ENCODE measurements at places on chromosomes 2 and 18.

DNA sequence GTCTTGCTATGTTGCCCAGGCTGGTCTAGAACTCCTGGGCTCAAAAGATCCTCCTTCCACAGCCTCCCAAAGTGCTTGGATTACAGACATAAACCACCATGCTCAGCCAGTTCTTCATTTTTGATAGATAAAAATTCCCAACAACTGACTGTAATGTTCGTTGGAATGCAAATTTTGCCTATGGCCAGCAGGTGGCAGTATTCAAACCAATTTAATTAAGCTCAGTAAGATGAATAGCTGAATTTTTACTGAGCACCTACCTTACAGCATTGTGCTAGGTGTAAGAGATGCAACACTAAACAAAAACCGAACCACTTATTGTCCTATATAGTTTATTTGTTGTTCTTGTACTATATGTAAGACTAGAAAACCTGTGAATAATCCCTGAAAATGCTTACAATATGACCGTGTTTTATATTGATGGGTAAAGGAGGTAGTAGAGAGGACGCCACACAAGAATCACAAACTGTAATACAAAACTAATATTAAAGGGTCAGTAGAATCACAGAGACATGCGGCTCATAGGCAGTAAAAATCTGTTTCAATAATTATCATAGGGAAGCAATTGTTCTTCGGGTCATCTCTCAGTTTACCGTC is 8.2 kb upstream of the TMEM182 start:
- peak; percentile 5 for DNase-seq

DNA sequence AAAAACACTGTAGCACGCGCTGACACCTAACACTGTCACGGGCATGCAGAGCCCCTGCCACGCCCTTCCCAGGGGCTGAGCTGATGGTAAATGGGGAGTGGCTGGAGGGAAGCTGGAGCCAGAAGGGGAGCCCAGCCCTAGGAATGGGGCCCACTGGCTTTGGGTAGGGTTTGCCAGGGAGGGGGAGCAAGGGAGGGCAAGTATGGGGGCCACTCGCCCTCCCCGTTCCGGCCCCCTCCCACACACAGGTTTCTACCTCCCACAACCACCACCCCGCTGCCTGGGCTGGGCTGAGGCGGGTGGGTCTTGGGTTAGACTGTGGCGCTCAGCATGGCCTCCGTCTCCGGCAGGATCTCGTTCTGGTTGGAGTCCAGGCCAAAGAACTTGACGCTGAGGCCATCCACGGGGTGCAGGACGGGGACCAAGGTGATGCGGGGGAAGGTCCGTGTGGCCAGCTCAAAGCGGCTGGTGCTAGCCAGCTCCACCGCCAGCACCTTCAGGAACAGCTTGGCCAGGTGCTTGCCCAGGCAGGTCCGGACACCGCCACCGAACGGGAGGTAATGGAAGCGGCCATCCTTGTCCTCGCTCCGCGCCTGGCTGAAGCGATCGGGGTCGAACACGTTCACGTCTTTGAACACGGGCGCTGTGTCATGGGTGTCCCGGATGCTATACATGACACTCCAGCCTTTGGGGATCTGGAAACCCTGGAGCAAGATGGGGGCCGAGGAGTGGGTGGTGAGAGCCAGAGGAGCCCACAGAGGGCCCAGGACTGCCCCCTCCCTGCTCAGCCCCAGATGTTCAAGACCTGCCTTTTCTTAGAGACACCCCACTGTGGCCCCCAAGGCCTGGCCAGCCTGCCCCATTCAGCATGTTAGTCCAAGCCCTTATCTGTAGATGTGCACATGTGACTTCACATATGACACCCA is 15.5 kb downstream of the CYP26B1 start:
- no peak for DNase-seq

GRCh38 chr2:56455642-56456041 is 271.9 kb downstream of the CCDC85A start:
- DNase-seq: no peak

DNA sequence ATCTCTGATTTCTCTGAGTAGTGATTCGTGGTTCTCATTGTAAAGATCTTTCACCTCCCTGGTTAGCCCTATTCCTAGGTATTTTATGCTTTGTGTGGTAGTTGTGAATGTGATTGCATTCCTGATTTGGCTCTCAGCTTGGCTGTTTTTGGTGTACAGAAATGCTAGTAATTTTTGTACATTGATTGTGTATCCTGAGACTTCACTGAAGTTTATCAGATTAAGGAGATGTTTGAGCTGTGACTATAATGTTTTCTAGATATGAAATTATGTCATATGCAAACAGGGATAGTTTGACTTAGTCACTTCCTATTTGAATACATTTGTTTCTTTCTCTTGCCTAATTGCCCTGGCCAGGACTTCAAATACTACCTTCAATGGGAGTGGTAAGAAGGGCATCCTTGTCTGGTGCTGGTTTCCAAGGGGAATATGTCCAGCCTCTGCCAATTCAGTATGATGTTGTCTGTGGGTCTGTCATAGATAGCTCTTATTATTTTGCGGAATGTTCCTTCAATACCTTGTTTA is 251.9 kb upstream of the ZNF804A start:
- no peak for DNase-seq

DNA sequence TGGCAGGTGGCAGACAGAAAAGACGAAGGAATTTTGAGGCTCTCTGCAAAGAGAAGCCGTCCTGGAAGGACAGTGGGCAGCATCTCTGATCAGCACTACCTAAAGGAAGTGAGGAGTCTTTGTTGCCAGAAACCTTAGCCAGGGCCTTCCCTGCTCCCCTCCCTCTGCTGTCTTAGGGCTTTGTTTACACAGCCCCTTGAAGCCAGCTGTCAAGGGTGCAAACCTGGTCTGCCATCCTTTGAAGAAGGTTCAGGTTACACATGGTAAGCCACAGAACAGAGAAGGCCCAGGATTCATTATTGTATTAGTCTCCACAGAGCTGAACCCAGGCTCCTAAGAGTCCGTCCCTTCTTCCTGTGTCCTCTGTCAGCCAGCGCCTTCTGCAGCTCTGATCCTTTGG is 356.7 kb downstream of the TGIF1 start:
- no peak for DNase-seq

GRCh38 chr2:80244905-80245584 is 59.5 kb downstream of the LRRTM1 start:
- no peak for DNase-seq

GRCh38 chr2:142849820-142850219 is 27.6 kb upstream of the KYNU start:
- no peak for DNase-seq

- DNase-seq: no peak
Observed at GRCh38 chr2:36411962-36412444, 56.4 kb downstream of the CRIM1 start.

GRCh38 chr18:37253394-37254235 is 312.0 kb downstream of the CELF4 start:
- no peak for DNase-seq

GRCh38 chr18:79924814-79925731 is 26.4 kb downstream of the SLC66A2 start:
- DNase-seq: peak; percentile 32

GRCh38 chr18:70421471-70422390 is 132.9 kb downstream of the SOCS6 start:
- no peak for DNase-seq

GRCh38 chr2:23199115-23199918 is 185.7 kb upstream of the KLHL29 start:
- DNase-seq: no peak

DNA sequence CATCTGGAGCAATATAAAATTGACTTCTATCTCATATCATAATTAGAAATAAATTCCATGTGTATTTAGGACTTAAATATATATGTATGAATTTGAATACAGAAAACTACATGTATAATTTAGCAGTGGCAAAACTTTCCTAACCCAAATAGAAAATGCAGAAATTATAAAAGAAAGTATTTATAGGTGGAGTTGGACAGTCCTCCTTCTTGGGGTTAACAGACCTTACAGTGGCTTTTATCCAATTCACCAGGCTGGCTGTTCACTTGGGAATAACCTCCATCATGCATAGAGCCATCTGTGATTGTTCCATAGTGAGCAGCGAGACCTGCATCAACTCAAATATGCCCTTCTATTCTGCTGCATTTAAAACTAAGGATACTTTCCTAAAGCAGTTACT is 8.3 kb downstream of the DDX1 start:
- no peak for DNase-seq

DNA sequence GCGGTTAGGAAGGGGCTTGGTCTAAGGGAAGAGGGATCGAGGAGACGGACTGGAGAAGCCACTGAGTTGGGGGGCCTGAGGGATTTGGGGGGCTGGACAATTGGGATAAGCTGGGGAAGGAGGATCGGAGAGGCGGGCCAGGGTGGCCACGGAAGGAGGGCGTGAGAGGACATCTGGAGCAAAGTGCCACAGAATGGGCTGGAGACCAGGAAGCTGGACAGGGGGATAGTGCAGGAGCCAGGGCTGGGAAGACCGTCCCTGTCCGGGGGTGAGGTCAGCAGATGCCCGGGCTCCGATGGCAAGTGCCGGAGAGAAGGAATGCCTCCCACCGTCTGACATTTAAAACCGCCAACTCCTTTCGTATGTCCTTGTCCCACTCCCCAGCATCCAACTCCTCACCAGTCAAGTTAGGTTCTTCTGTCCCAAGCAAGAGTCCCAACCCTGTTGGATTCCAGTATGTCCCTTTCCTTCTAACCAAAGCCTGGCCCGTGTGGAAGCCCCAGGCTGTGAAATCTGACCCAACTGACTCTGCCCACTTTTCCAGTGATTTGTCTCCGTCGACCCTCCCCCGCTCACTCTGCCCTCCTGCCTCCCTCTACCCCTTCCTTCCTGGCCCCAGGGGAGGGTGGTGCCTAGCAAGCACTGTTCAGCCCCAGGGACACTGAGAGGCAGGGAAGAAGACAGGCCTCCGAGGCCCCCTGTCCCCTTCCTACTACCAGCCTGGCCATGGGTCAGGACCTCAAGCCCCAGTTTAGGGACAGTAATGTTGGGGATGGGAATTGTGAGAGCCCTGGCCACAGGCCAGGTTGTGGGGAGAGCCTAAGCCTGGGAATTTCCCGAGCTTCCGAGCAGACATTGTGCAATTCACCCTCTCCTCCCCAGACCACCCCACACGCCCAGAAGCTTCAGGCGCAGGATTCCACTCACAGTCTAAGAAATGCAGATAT is 31.5 kb upstream of the TMBIM1 start:
- no peak for DNase-seq

GRCh38 chr2:64214281-64215115 is 70.3 kb upstream of the PELI1 start:
- no peak for DNase-seq

DNA sequence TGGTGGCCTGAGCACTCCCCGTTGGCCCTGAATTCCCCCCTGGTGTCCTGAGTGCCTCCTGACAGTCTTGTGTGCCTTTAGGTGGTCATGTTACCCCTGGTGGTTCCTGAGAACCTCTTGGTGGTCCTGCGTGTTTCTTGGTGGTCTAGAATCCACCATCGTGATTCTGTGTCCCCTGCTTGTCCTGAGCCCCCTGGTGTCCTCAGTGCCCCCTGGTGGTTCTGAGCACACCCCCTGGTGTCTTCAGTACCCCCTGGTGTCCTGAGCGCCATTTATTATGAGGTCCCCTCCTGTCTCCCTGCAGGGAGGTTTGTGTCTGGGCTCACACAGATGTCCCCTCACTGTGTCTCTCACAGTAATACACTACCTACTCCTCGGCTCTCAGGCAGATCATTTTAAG is 61.3 kb upstream of the MAL start:
- DNase-seq: no peak

- no peak for DNase-seq
Observed at GRCh38 chr2:168518555-168519066, 62.5 kb downstream of the CERS6 start.

DNA sequence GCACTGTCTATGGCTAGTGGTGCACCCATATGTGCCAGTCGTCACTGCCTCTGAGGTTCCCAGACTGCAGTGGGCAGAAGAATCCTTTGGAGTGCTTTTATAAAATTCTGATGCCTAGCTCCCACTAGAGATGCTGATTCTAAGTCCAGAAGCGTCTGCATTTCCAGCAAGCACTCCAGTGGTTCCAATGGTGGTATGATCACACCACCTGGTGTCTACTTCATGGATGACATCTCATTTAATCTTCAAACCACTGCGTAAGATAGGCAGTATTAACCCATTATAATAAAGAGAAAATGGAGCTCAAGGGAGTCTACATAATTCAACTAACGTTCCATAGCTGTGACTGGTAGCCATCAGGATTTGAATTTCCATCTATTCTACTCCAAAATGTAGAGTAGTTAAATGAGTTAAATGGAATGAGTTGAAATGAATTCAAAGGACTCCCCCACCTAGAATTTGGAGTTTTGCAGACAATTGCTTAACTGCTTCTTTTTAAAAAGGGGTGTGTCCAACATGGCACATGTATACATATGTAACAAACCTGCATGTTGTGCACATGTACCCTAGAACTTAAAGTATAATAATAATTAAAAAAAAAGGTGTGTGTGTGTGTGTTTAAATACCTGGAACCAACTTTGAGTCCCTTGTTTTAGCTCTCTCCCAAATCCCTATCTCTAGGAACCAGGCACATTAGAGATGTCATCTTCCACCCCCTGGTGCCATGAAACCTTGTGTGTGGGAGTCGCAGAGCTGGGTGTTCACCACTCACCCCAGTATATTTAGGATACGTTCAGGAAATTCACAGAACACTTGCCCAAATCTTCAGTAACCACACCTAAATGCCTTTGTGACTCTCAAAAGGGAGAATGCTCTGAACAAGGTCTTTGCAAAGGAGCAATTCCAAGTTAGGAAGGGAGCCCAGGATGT is 14.1 kb downstream of the LAMA3 start:
- DNase-seq: no peak

DNA sequence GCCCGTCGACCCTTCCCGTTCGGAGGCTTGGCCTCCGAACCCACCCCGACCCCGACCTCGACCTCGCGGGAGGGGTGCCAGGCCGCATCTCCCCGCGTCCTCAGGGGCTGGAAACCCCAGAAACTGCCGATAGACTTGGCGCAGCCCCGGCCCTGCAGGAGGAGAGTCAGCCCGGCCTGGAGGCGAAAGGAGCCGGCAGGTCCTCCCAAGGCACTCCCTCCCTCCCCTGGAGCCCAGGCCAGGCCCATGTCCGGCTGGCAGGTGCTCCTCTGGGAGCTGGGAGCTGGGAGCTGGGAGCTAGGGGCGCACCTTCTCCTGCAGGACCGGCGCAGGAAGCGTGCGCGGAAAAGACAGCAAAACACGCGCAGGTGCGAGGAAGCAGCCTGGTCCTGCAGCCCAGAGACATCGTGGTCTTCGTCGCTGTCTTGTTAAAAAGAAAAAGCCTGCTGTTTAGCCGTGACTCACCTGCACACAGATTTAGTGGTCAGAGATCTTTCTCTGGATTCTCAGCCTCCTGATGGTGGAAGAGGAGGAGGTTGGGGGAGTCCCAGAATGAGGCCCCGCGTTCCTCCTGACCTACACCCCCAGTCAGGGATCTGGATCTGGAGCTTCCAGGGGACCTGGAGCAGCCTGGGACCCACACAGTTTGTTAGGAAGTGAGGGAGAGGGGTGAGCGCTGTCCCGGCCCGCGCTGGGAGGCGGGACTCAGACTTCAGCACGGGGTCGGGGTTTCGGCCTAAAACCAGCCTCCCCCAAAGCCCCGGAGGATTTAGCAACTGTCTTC is 660 bp upstream of the MBP start:
- DNase-seq: no peak

GRCh38 chr18:58604311-58604710 is 24.6 kb downstream of the ALPK2 start:
- DNase-seq: no peak

GRCh38 chr2:239955989-239956817 is 68.9 kb downstream of the NDUFA10 start:
- no peak for DNase-seq

GRCh38 chr2:127575185-127575765 is 39.8 kb downstream of the MYO7B start:
- no peak for DNase-seq

- no peak for DNase-seq
Observed at GRCh38 chr18:10558243-10558966, 32.6 kb downstream of the NAPG start.

- DNase-seq: no peak
Observed at GRCh38 chr2:4214444-4215205, 511.2 kb downstream of the DCDC2C start.

Data from cerebellar nuclear complex (tissue), 1 donor.